Heart right ventricle (tissue), 16 donors: ENCODE measurements at places on chromosomes 5 and 9.

GRCh38 chr5:148542812-148543211, 111.5 kb downstream of the HTR4 start:
- no peak for DNase-seq

- DNase-seq, result no peak
Measured at GRCh38 chr5:142313682-142314081, 11.1 kb downstream of the SPRY4 start.

GRCh38 chr9:130665431-130666392, 1.3 kb downstream of the PRDM12 start:
- no peak for DNase-seq

- no peak for DNase-seq
Measured at GRCh38 chr5:146574713-146575112, 58.7 kb upstream of the GPR151 start.

GRCh38 chr5:72151646-72152045, 44.4 kb downstream of the MAP1B start:
- DNase-seq, result no peak

DNA sequence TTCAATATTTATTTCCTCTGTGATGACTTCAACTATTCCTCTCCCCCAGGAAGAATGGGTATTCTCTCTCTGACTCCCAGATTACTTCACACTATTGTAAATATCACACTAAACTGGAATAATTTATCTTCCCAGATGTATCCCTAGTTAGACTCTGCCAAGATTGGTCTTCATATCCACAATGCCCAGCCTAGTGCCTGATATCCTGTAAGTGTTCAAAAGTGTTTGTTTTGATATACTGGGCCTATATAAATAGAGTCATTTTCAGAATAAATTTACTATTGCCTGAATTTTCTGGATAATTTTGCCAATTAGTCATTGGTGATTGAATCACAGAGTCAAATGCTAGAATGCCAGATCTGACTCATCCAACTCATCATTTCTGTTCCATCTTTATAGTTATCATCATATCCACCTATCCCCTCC, 143.7 kb upstream of the TNC start:
- no peak for DNase-seq
